Stimulated activated CD8-positive, alpha-beta memory T cell treated with anti-CD3 and anti-CD28 coated beads, Interleukin-7, amount 100 ng/mL, for 1 hour (primary cell): ENCODE measurements at places on chromosomes 16 and 17.

DNA sequence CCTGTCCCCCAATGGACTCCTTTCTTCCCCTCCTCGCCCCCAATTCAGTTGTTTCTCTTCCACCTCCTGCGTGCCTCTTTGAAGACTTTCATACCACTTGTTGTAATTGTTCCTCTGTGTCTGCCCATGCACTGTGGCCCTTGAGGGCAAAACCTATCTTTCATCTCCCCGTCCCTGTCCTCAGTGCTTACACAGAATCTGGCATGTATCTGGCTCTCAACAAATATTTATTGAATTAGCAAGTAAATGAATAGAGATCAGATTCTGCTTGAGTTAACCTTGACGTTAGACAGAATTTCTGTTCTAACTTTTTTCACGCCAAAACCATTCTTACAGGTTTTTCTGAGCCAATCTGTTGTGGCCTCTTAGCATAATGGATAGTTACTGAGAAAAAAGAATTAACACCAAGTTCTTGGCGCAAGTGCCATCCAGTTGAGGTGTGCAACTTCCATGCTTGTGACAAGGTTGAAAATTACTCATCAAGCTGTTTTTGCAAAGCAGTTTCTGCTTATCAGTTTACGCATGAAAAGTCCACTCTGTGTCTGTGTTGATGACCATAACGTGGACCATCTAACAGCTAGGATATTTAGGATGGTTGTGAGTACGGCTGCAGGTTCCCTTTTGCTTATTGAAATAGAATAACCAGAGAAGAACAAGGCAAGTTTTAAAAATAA is 215.1 kb downstream of the PRKCA start:
- no peak for DNase-seq

- DNase-seq = no peak
Measured at GRCh38 chr17:68061512-68062313, 26.2 kb downstream of the KPNA2 start.

DNA sequence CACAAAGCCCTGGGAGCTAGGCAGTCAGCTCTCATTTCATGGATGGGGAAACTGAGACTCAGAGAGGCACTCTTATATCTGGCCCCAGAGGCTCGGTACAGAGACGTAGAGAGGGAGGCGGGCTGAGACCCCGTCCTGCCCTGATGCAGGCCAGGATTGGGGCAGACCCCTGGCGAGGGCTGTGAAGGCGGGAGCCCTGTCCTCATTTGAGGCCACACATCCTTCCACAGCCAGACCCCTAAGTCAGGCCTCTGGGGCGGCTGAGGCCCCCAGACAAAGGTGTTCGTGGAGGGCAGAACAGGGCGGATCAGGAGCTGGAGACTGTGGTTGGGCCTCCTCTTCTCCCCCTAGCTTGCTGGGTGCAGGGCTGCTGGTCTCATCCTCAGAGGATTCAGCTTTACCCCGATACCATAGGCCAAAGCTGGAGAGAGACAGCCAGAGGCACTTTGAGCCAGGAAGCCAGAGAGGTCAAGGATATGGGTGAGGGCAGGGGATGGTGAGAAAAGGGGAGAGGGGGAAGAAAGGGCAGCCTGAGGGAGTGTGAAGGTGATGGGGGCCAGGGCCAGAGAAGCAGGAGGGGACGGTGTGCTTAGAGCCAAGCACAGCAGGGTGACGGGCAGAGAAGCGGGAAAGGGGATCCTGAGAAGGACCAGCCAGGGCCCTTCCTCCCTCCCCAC is 805 bp upstream of the SCARF1 start:
- DNase-seq = no peak

DNA sequence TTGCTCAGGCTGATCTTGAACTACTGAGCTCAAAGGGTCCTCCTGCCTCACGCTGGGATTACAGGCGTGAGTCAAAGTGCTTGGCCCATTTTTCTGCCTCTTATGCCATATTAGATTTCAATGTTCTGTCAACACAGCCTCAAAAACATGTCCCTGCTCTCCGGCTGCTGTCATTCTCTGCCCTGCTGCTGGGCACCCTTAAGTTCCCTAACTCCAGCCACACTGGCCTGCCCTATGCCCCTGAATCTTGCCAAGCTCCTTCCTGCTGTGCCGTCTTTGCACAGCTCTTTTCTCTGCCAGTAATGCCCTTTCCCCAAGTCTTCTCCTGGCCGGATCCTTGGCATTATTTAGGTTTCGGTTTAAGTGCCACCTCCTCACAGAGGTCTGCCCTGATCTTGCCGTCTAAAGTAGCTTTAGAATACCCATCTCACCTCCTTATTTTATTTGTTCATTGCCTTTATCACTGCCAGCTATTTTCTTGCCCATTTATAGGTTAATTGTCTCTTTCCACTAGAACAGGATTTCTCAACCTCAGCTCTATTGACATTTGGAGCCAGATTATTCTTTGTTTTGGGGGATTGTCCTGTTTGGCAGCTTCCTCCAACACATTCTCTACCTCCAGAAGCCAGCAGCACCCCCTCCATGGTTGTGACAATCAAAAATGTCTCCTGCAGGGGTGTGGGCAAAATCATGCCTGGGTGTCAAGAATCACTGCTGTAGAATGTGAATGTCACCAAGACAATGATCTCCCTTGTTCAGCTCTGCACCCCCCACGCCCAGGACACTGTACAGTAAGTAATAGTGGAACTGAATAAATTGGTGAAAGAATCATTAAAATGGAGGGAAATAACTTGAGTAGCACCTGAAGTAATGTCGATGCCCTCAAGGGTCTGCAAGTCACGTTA is 168.2 kb downstream of the CYLD start:
- no peak for DNase-seq

GRCh38 chr17:33205552-33205951 is 87.5 kb downstream of the ASIC2 start:
- no peak for DNase-seq

- DNase-seq = no peak
Measured at GRCh38 chr17:51527225-51527982, 267.1 kb downstream of the UTP18 start.

- DNase-seq = no peak
Measured at GRCh38 chr16:66207139-66207882, 159.2 kb upstream of the CDH5 start.

DNA sequence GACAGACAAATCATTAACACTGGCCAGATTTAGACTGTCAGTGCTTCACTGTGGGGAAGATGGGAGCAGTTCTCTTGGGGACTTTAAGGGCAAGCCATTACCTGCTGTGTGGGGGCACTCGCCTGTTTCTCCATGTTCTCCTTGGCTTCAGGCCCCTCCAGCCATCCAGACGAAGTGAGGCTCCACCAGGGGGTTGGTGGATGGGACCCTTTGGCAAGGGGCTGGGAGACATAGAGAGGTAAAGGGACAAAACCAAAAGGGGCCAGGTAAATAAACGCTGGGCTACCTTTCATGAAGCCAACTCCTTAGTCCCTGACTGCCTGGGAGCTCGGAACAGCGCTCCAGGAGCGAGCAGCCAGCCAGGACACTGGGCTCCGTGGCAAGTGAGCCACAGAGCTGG is 14.0 kb downstream of the TBX4 start:
- DNase-seq = no peak

- DNase-seq = no peak
Measured at GRCh38 chr16:66660422-66661209, 35.9 kb downstream of the CMTM4 start.

- DNase-seq = no peak
Measured at GRCh38 chr17:16953841-16954240, 18.1 kb downstream of the TNFRSF13B start.

- DNase-seq = no peak
Measured at GRCh38 chr16:21590287-21590686, 9.1 kb upstream of the METTL9 start.

GRCh38 chr17:78442648-78443218 is 64.3 kb downstream of the PGS1 start:
- peak; percentile 19 for DNase-seq
